T-helper 2 cell treated with Interferon-gamma antibody and Interleukin-4, amounts not matched to agents 5 μg/mL and 100 μg/mL, for 36 hours (primary cell): ENCODE measurements at places on chromosomes 12 and 14.

DNA sequence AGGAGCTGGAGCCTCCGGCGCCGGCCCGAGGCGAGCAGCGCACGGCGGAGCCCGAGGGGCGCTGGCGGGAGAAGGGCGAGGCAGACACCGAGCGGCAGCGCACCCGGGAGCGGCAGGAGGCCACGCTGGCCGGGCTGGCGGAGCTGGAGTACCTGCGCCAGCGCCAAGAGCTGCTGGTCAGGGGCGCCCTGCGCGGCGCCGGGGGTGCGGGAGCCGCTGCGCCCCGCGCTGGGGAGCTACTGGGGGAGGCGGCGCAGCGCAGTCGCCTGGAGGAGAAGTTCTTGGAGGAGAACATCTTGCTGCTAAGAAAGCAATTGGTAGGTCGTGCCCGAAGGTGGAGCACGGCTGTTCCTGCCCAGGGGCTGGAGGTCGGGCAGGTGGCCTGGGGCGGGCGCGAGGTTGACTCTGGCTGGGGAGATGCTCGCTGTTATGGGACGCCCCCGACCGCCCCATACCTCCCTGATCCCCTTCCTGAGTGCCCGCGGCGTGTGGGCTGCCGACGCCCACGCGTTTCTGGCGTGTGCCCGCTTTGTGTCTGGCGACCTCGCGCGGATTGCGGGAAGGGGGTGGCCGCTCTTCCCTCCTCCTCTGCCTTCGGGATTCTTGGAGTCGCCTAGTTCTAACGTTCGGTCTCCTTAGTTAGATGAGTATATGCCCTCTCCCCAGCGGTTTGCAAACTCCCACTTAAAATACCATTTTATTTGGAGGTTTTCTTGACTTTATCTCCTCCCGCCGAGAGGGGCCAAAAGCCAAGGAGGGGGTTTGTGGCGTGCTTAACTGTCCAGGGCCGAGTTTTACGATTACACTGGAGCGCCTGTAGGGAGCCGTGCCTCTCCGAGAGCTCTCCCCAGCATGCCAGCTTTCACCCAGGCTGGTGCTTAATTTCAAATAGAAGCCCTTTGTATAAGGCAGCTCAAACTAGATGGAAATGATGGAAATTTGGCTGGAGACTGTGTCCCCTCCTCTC lies 752 bp downstream of the DACT1 start:
- DNase-seq, result peak; percentile 45

- peak; percentile 23 for DNase-seq
Measured at GRCh38 chr12:9906873-9907272, 25.3 kb downstream of the CLEC2A start.

- DNase-seq, result no peak
Measured at GRCh38 chr14:31934767-31935266, 142.3 kb upstream of the ARHGAP5 start.

DNA sequence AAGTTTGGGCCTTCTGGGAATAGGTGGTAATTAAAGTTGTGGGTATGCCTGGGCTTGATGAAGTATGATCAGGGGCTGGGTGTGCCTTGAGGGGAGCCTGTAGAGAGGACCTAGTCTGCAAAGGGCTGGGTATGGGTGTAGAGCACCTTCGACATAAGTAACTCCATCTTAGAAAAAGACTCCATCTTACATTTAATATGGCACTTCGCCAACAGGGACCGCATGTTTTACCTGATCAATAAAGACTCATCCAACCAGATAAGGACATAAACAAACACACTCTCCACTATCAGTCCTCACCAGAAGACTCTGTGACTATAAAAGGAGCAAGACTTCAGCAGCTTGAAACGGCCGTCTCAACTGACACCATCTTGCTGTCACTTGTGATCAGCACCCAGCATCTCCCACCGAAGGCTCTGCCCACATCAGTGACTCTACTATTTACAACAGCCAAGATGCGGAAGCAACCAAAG lies 23.5 kb upstream of the GPR68 start:
- no peak for DNase-seq

GRCh38 chr12:90099288-90099687 lies 390.6 kb upstream of the ATP2B1 start:
- DNase-seq, result no peak

DNA sequence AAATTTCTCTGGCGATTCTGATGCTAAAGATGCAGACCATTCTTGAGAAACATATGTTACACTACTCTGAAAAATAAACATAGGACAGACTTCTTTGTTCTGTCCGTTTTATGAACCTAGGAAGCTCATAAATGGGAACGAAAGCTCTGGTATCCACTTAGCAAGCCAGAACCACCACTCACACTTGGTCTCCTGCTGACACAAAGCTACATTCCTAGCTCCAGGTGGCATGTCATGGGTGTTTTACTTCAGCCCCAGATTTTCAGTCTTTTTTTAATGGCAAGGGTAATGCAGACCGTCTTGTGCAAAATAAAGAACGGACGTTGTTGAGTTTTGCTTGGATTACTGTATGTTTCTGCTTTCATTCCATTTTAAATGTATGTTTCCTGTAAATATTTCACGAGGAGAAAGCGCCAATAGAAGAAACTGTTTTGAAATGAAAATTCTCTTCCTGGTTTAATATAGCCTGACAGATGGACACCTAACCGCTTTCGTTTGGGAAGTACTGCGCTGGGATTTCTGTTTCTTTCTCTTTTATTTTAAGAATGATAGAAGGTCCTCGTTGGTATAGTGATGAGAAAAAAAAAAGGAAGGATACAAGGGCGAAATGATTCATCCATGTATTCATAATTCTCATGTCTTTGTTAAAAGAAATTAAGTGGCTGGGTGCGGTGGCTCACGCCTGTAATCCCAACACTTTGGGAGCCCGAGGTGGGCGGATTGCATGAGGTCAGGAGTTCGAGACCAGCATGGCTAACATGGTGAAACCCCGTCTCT lies 871 bp upstream of the COQ5 start:
- DNase-seq, result no peak

DNA sequence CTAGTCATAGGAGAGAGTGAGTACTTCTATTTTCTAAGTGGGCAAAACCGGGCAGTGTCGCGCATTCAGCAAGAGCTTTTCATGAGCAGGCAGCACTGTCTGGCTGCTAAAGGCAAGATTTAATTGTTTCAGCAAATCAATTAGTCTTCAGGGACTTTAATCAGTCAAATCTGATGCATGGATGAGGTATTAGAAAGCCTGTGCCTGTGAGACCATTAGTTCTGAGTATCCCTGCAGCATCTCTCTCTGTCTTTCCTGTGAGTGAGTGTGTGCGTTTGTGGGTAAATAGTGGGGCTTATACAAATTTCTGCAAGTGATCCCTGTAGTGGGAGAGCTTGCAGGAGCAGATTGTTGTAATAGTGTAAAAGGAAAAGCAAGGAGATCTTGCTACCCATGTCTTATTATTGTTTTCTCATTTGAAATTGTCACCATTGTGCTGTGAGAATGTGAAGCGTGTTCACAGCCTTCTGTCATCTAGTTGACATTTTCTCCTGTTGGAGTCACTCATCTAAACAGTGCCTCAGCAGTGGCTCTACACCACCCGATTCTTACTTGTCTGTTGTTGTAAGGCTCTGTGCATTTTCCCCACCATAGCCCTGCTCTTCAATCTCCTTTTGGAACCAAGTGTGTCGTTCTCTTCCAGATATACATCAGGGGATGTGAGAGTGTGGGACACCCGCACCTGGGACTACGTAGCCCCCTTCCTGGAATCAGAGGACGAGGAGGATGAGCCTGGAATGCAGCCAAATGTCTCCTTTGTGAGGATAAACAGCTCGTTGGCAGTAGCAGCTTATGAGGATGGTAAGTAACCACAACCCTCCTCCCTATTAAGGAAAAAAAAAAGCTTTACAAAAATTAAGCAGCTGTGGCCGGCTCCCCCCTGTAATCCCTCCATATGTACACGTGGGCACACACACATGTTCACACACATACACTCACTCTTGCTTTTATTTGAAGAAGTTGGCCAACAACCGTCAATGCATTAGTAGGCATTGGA lies 53.6 kb downstream of the FBXW8 start:
- no peak for DNase-seq

- no peak for DNase-seq
Measured at GRCh38 chr14:102029956-102030355, 56.9 kb downstream of the HSP90AA1 start.

GRCh38 chr12:93387780-93388179 lies 10.1 kb downstream of the NUDT4 start:
- DNase-seq, result peak; percentile 55

- DNase-seq, result peak; percentile 51
Measured at GRCh38 chr12:42482748-42483520, 106.6 kb downstream of the PRICKLE1 start.

GRCh38 chr12:95520816-95521215 lies 30.5 kb downstream of the USP44 start:
- DNase-seq, result no peak

DNA sequence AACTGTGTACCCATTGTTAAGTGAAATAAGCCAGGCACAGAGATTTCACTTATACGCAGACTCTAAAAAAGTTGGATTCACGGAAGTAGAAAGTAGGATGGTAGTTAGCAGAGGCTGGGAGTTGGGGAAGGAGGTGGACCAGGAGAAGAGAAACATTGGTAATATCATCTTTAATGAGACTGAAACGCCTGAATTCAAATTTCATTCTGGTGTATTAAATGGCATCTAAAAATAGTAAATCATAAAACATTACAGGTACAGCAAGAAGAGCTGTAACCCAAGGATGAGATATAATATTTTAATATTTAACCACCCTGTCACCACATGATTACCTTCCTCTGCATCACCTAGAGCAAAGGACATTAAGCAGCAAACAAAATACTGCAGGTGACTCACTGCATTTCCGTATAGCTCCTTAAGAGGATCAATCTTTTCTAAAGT lies 99.4 kb downstream of the EPS8 start:
- DNase-seq, result no peak

- DNase-seq, result no peak
Measured at GRCh38 chr12:132593521-132593920, 16.9 kb downstream of the LRCOL1 start.

- no peak for DNase-seq
Measured at GRCh38 chr14:24894583-24895242, 155.2 kb downstream of the STXBP6 start.

- DNase-seq, result no peak
Measured at GRCh38 chr14:104350463-104351185, 212.2 kb downstream of the KIF26A start.

DNA sequence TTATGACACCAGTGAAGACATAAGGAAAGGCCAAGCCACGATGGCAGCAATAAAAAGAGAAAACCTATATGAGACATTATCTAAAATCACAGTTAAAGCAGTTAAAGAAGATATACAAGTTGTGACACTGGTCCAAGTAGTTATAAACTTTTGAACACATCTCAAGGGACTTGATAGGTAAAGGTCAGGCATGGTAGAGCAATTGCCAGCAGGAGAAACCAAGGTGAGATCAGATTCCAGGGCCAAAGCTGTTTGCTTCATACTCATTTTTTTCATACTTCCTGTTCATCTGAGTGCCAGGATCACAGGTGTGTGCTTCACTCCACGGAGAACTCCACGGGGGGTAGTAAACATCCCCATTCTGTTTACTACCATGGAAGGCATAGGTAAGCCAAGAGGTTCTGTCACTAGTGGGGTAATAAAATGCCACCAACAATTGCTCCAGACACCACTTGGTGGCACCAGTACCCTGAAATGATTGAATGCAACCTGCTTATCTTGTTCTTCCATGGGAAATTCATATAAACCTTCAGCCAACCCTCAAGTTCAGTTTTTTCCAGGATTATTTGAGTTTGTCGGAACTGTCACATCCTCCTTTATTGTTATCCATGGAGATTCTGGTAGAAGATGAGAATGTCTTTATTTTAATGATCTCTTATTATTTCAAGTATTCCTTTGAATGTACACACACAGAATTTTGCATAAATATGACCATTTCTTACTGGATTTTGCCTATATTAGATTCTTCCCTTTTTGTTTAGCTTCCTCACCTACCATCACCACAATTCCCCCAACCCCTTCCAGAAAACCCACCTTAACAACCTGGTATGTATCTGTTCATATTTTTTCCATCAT lies 59.2 kb upstream of the TSPAN8 start:
- DNase-seq, result no peak

DNA sequence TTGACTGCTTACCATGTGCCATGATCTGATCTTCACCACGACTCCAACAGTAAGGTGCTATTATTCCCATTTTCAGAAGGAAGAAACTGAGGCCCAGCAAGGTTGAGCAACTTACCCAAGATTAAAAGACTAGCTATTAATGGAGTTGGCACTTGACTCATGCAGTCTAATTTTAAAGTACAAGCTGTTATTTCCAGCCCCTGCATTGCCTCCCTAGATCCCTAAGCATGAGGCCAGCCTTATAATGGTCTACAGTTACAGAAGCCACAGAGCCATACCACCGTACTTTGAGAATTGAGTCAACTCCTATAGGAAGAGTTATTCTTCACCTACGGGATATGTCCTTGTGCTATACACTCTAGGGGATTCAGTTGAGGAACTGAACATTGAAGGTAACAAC lies 66.7 kb upstream of the RBM19 start:
- no peak for DNase-seq

DNA sequence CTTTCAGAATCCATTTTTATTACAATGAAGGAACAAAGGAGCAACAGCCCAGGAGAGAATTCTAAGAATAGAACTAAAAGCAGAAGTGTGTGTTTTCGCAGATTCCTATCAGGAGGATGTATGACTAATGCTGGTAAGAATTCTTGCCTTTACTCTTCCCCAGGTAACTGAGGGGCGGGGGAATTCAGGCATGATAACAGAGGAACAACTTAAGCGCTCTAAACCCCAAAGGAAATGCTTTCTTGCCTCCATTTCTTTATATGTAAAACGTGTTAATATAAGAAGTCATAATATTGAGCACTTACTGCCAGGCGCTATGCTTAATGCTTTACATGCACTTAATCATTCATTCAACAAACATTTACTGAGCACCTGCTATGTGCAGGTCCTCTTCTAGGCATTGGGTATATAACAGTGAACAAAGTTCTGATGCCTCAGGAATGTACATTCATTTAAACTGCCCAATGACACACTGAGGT lies 4.5 kb downstream of the HCAR1 start:
- DNase-seq, result peak; percentile 71

DNA sequence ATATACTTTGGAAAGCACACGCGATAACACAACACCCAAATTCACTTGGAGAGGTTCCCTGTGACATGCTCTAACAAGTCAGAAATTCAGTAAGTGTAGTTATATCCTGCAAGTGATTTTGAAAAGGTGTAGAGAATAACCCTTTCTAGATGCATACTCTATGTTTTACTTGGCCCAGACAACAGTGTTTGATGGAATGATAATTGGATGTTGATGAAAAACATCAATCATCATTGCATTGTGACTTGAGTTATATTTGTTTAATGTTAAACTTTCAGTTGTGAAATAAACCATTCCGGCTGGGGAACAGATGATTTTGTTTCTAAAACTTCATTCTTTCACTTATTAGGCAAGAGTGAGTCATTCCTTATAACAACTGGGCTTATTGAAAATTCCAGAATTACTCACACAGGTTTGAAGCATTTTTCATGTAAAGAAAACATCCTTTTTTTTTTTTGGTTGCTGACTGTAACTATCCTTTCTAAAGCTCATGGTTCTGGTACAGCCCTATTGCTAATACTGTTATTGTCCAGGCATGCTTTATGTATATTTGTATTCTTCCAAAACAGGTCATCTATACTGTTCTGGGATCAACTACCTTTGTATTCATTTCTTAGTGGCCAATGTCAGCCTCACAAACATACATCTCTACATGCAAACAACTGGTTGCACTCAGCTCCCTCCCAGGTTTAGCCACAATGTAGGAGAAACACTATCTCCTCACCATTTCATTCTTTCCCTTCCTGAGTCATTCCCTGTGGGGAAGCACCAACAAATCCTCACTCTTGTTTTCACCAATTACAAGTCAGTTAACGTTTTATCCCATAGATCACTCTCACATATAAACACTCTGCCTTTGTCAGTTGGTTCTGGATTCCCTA lies 121.2 kb upstream of the LRIG3 start:
- DNase-seq, result no peak

- DNase-seq, result no peak
Measured at GRCh38 chr14:75094896-75095295, 25.5 kb downstream of the ZC2HC1C start.
